Suprapubic skin (tissue), 4 donors: ENCODE measurements at places on chromosomes 3 and 15. TPM values are rescaled to one million over a fixed set of nuclear protein-coding genes. Genes with fewer than 3 reads are reported as not detected.

Gene TTC14
- total RNA-seq: 31.2 TPM

Gene EPHB1
- total RNA-seq: 30.7 TPM

Gene DNAJA4
- 59.6 TPM for total RNA-seq

DNA sequence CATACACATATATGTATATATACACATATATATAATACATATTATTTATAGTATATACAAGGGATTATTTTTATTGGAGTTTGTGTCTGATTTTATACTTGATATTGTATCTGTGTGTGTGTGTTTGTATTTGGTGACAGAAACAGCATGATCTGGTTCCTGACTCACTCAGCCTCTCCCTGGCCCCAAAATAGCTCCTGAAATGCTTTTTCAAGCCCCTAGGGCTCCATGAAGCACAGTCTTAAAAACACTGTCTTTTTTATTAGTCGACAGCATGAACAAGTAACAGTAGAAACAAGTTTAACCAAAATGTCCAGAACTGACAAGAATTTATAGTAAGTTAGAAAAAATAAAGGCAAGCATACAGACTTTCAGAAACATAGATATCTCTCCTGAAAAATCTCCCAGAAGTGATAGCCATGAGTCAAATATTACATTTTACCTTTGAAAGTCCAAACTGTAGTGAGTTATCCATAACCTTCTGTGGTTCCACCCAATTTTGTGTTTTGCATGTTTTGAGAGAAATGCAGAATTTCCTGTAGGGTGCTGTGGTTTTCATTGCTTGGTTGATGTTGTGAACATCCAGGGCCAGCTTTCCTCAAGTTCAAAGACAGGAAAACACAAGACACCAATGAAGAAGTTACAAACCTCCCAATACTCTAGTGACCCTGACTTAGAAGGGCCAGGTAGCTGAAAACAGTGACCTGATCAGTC lies 98.5 kb upstream of the CCDC80 start:
- DNase-seq: no peak
